ENCODE measurements at places on chromosomes 7 and 10.
A peak's percentile ranks its signal among the peaks of the same experiment; 100 is the strongest.

GRCh38 chr10:121734589-121735045 is 136.4 kb upstream of the FGFR2 start:
- DNase-seq = peak; percentile 15

- DNase-seq = no peak
These were observed 825 bp downstream of the MRPL32 start for GRCh38 chr7:42932811-42933591.

DNA sequence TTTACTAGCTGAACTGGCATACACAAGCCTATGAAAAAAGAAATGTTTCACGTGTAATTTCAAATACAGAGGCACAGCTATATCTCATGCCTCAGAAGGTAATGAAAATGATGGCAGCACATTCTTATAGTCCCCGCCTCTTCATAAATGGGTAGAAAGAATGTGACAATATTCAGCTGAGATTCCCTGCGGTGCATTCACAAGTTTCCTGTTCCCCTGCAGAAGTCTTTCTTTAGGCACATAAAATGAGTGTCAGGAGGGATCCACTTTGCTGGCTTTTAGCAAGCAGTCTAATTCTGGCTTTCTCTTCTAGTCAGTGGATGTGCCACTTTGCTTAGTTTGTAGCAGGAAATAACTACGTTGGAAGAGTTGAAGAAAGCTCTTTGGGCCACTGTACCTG is 56.1 kb downstream of the DGKB start:
- DNase-seq = no peak

- DNase-seq = no peak
These were observed 134.9 kb downstream of the CAMK1D start for GRCh38 chr10:12484002-12484918.

DNA sequence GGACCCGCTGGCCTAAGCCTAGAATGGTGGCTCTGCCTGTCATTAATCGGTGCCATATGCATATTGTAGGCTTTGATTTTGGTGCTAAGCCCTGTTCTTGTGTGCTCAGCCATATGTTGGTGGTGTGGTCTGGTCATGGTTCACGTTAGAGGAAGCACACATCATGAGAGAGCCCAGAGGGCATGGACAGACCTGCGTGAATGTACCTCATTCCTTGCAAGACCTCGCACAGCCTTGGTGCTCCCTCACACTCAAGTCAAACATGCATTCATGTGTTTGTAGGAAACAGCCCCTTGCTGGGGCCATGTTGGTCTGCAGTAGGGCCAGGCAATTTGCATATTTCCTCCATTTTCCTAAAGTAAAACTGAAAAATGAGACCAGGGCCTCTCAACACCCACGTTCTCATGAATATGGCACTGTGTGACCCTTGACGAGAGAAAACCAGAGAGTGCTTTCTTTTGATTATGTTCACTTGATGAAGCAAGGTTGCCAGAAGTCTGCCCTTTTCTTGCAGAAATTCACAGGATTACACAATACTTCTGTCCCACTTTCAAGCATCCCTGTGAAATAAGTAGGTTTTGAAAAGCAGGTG is 268.7 kb downstream of the CELF2 start:
- DNase-seq = peak; percentile 88

GRCh38 chr10:72015841-72016240 is 51.6 kb downstream of the CHST3 start:
- DNase-seq = no peak

GRCh38 chr7:45148653-45148973 is 9.0 kb upstream of the RAMP3 start:
- no peak for DNase-seq

- DNase-seq = no peak
These were observed 102.7 kb downstream of the EVX1 start for GRCh38 chr7:27345164-27345887.

- DNase-seq = no peak
These were observed 727 bp upstream of the PDSS1 start for GRCh38 chr10:26696786-26697162.

GRCh38 chr7:98878365-98879197 is at the start of gene TRRAP:
Gene TRRAP, plus strand, starts transcription at chr7:98878532. Its CDS starts 2,619 bp downstream, at chr7:98881151.
- peak; percentile 66 for DNase-seq

GRCh38 chr7:144384555-144385245 is 18.8 kb downstream of the NOBOX start:
- DNase-seq = no peak

DNA sequence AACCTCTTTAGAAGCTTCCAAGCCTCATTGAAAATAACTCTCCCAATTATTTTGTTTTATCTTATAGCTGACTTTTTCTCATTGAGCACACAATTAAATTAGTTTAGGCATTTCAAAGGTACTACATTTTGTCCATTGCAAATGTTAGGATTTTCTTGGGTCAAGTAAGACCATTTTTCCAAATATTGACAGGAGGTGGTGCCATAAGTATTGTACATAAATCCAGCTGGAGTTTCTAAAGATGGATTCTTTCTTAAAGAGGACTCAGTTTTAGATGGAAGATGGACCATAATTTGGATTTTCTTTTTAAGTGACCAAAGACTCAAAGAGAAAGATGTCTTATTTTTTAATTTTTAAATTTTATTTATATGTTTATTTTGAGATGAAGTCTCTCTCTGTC is 12.3 kb upstream of the OPN4 start:
- no peak for DNase-seq

DNA sequence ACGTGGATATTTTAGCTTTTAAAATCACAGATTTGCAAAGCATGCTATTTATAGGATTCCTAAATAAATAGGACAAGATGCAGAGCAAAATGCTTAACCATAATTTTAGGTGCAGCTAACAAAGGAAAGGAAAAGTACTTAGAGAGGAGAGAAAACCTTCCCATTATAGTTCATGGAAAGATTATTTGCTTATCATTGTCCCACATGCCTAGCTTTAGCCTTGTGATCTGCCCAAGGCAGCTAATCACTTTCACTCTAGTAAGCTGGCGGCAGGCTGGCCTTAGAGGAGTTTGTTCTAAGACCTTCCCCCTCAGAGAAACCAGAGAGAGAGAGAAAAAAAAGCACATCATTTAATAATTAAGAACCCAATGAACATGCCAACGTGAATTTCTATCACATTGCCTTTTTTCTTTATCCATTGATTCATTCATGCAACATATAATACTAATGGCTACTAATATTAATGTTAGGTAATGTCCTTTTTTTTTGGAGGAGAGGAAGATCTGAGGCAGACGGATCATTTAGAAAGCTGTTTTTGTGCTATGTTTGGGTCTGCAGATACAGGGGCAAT is 274.6 kb downstream of the ARL4A start:
- no peak for DNase-seq

GRCh38 chr7:20444030-20444800 is 113.5 kb downstream of the ITGB8 start:
- DNase-seq = peak; percentile 92

- peak; percentile 67 for DNase-seq
These were observed 65.7 kb downstream of the TSPAN12 start for GRCh38 chr7:120792091-120792860.

DNA sequence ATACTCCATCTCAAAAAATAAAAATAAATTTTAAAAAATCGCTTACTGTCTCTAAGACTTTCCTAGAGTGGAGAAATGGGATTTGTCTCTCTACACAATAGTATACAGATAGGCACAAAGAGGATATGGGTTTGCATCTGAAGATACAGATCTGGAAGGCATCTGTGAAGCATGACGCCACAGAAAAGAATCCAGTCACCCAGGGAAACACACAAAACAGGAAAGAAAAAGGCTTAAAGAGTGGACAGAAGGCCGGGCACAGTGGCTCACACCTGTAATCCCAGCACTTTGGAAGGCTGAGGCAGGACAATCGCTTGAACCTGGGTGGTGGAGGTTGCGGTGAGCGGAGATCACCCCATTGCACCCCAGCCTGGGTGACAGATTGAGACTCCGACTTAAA is 61.3 kb downstream of the SKIDA1 start:
- no peak for DNase-seq

- no peak for DNase-seq
These were observed 33.4 kb downstream of the TAS2R41 start for GRCh38 chr7:143510854-143511592.

DNA sequence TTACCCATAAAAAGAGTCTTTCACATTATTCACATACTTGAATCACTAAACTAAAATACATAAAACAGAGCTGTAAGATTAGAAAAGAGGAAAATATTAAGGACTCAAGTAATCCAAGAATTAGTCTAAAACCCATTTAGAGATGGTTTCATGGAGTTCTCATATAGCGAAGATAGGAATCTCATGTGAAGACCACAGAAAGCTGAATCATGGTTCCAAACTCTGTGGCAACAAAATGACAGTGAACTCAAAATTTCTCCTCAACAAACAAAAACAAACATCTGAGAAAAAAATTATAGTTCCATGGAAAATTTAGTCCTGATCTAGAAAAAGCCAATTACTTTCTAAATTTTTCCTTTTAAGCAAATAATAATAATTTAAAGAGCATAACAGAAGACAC is 34.6 kb downstream of the BAZ1B start:
- DNase-seq = no peak

- peak; percentile 11 for DNase-seq
These were observed 63.0 kb downstream of the RGS10 start for GRCh38 chr10:119479532-119479931.

DNA sequence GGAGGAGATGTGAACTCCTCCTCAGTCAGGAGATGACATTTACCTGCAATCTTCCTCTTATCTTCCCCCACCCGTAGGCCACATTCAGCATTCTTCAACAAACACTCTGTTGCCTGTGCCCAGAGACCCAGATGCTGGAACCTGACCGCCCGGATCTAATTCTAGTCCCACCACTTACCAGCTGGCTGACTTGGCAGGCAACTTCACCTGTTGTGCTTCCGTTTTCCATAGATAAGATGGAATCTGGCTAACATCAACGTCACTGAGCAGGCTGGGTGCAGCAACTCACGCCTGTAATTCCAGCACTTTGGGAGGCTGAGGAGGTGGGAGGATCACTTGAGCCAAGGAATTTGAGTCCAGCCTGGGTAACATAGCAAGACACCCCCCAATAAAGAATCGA is 21.3 kb upstream of the FXYD4 start:
- no peak for DNase-seq

DNA sequence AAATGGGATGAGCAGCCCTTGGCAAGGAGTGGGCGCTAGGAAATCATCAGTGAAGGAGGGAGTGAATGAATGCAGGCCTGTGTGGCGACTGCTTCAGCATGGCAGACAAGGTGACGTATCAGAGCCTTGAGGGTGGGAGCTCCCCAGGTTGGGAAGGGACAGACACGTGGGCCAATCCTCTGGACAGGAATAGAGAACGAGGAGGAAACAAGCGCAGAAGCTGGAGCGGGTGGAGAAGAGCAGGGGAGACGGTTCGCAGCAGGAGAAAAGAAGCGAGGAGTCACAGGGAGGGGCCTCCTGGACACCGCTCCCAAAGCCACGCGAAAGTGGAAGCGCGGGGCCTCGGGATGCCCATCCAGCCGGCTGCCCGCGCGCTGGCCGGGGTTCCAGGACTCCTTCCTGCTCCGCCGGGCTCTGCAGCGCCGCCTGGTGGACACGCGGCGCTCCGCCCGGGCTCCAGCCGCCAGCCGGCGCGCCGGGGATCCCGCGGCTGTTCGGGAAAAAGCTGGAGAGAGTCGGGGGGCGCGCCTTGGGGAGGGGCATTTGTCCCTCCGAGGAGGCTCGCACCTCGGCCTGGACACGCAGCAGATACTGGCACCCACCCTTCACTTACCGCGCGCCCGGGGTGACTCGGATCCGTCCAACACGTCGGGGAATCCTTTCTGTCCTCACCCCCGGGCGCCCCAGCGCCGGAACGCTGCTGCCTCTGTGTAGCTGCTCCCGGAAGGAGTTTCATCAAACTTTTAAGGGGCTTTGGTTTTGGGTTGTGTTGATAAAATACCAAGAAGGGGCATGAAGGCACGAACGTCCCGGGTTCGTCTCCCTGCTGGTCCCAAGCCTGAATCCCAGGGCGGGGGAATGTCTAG is 6.3 kb downstream of the ZNF503 start:
- DNase-seq = peak; percentile 49

GRCh38 chr10:11789306-11789705 is 33.9 kb upstream of the PROSER2 start:
- no peak for DNase-seq

DNA sequence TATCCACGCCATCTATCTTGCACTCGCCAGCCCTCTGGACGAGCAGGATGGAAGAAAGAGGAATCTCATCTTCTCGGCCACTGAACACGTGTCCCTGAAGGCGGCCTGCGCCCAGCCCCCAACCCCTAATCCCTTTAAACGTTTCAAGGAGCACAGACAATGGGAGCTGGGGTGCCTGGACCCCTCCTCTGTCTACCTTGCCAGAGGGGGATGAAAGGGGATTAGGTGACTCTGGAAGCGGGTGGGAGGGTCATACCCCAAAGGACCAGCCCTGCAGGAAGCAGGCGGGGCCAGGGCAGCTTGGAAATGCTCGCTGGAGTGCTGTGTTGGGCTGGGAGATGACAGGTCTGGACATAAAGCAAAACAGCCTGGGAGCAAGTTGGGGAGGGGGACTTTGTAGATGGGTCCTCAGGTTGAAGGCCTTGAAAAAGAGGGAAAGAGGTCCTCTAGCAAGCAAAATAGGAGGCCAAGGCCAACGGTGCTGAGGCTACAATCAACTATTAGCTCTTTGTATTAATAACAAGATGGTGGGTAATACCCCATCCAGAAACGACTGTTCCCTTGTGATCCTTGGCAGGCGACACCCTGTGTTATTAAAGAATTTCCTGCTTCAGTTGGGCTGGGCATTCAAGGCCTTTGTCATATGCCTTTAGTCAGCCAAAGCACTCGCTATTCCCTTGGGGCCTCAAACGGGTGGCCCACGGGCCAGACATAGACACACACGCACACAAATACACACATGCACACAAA is 126.5 kb upstream of the UNC5B start:
- DNase-seq = no peak

DNA sequence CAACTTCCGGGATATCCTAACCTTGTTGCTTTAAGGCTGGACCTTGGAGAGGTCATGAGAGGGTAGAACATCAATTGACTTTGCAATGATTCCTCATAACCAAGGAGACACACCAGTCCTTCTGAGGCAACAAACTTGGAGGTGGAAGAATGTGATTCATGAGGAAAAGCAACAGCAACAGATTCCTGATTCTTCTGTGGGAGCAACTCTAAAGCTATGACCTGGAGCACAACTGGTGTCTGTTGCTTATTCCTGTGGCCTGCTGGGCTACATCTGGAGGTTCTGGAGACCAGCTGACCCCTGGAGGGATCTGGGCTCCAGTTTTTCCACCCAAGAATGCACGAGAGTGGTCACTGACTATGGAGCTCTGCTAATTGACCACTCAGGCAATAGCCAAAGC is 116.6 kb downstream of the CREB5 start:
- no peak for DNase-seq

Measured in inflammatory macrophage treated with lipopolysaccharide for 4 hours (primary cell).